ENCODE measurements at places on chromosomes 12 and 14.

DNA sequence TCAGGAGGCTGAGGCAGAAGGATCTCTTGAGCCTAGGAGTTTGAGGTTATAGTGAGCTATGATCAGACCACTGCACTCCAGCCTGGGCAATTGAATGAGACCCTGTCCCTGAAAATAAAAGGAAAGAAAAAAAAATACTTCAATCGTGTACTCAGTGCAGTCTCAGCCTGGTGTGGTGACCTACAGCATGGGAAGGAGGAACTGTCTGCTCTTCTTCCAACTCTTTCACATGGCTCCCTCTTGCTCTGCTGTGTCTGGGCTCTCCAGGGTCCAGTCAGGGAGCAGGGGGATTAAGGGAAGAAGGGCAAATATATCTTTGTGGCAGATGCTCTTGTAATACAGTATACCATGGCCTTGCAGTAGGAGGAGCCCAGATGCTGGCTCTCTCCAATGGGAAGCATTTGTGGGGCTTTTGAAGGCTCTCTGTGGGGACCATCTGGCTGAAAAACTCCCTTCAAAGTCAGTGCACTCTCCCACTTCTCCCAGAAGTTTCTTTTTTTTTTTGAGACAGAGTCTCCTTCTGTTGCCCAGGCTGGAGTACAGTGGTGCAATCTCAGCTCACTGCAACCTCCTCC is 76.6 kb upstream of the TMPO start:
- no peak for DNase-seq

DNA sequence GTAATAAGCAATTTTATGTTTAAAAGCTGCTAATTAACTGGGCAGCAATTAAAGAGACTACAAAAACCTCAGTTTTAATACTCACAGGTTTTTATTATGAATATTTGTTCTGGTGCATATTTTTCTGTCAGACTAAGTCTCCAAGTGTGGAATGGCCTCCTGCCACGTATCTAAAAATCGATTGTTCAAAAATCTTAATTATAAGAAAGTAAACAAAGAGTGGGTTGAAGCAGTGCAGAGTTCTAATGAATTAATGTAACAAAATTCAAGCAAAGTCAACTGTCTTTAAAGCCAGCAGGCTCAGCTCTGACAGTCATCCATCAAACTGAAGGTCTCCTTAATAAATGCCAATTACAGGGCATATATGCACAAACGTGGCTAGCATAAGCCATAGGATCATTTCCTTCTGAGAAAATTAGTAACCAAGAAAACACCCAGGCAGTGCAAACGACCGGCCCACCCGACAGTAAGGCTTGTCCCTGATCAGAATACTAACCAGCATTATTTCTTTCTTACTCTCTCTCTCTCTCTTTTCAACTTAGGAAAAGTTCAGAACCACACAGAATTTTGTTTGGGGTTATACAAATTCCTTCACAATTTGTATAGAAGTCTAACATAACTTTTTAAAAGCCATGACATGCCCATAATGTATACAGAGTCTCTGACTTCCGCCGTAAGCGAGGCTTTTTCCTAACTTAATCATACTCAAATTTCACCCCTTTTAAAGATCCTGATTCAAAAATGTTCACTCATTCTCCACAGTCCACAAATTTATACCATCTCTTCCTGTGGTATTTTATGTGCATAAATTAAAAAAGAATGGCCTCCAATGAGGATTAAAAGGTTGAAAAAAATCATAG is 83.8 kb downstream of the SLC25A21 start:
- DNase-seq, result no peak

DNA sequence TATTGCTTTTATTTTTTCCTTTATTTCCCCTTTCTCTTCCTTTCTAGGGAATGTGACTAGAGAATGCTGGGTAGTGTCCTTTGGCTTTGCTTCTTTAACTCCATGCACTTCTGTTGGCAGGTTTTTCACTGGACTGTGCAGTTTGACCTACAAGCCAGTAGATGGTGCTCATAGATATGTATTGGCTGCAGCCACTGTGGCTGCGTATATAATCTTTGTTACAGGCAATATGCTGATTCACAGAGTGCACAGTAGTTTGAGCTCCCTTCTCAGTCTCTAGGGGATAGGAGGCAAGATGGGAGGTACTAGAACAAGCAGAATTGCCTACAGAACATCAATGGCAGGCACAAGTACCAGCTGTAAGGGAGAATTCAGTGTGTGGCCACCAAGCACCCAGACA is 503.5 kb downstream of the LRFN5 start:
- no peak for DNase-seq

DNA sequence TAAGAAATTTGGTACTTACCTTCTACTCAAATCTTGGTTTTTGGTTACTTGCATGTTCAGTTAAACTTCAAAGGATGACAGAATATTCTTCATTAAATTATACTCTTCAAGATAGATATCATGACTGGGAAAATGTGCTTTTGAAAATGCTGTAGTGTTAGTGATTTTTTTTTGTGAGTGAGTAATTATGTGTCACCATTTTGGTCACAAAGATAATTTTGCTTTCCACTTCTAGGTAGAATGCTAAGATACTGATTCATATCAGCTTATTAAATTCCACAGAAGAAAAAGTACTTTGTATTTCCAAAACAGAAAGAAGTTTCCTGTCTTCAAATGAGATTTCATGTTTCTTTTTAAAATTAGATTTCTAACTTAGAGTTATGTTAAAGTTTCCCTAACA is 61.2 kb downstream of the ATXN7L3B start:
- no peak for DNase-seq

DNA sequence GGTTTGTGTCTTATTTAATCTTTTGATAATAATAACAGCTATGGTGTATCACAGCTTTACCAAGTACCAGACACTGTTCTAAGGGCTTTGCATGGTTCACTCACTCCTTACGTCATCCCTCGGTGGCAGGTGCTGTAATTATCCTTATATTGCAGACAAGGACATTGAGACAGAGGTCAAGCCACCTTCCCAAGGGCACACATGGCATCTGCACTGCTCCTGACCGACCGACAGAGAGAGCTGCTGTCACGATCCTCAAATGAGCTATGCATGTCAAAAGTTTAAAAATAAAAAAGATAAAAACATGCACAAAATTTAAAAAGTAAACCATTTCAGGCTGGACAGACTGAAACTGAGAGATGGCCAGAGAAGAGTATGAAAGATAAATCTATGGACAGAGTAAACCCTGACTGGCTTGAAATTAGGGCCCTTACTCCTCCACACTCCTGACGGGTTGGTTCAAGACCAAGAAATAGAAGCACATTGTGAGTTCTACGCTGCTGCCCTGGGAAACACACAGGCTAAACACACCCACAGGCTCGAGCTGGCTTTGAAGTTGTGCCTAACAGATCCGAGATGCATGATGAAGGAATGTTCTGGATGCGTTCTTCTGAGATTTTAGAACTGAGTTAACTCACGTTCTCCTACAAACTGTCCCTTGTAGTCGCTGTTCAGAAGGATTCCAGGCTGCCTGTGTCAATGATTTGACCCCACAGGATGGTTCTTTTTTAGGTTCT is 268.7 kb downstream of the ZFP36L1 start:
- DNase-seq, result no peak

DNA sequence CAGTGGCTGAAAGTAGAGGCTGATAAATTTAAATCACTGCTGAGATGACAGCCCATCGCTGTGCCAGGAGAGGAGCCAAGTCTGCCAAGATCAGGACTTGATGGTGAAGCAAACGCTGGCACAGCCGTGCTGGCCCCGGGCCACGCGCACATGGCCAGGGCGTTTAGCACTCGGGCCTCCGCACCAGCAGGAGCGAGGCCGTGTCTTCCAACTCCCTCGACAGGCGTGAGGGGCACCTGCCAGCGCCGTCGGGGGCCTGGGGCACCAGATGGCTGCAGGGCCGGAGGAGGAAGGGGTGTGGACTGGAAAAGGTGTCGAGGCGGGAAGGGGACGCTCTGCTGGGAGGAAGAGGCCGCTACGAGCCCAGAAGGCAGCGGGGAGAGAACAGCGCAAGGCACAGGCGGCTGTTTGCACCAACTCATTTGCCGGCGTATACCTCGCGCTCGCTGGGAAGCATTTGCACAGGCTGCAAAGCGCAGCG is 29.5 kb downstream of the RIMBP2 start:
- DNase-seq, result no peak

GRCh38 chr14:28780843-28781820 is 14.5 kb downstream of the FOXG1 start:
- no peak for DNase-seq

GRCh38 chr14:62824086-62824485 is 221.2 kb downstream of the KCNH5 start:
- DNase-seq, result no peak

GRCh38 chr12:42961395-42961794 is 371.8 kb upstream of the PRICKLE1 start:
- DNase-seq, result no peak

DNA sequence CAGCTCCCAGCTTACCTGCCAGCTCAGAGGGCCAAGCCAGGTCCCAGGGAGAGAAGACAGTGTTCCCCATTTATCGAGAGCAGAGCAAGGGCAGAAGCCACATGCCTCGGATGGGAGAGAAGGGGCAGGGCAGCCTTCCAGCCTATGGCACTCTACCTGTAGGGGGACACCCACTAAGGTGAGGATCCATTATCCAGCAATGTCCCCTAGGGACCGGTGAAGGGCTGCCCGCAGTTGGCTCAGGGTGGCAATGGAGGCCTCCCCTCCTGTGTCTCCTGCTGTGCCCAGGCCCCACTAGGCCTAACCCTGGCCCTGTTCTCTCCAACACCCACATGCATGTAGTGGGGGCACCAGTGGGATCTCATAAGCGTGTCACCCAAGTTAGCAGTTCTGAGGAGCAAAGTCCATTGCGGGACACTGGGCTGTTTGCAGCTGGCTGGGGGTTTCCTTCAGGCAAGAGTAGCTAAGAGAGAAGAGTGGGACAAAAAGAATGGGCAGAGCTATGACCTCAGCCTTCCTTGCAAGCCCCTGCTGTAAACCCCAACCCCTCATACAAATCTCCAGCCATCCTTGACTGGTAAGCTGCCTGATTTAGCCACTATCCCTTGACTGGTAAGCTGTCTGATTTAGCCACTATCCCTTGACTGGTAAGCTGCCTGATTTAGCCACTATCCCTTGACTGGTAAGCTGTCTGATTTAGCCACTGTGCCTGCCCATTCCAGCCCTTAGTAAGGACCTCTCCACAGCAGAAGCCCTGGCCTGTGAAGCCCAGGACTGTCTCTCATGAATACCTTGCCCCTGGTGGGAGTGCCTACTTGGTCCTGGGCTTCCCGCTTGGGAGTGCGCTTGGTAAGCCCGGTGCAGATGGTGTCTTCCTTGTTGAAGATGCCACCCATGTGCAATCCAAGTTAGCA is 5.2 kb upstream of the ASB2 start:
- DNase-seq, result no peak

GRCh38 chr12:81956468-81956860 is 197.3 kb upstream of the PPFIA2 start:
- DNase-seq, result no peak
